ENCODE measurements at places on chromosomes 2 and 18. TPM values are rescaled to one million over a fixed set of nuclear protein-coding genes. Genes with fewer than 3 reads are reported as not detected.
A peak's percentile ranks its signal among the peaks of the same experiment; 100 is the strongest.

DNA sequence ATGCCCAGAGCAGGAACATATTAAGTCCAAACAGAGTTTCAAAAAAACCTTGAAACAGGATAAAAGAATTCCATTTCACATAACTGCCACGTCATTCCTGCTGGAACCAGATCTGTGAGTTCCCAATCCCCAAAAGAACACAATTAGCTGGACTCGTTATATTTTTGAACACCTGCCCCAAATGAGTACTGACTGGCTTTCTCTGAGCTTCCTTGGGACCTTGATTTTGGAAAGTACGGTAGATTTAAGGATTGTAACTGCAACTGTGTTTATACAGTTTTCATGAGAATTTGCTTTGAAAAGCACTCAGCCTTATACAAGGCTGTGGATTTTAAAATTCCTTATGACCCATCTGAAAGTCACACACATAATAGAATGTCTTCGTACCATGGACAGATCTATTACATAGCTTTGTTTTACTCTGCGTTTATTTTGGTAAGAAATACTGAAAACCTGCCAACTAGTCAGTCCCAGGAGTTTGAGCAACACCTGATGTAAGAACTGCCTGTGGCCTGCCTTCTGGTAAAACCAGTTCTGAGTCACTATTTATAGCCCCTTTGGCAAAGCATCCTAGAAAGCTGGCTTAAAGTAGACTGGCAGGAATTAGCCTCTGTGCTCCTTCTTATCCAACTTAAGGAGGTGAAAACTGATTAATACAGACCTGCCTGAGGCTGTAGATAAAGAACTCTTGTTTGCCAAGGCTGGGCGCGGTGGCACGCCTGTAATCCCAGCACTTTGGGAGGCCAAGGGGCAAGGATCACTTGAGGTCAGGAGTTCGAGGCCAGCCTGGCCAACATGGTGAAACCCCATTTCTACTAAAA is 48.1 kb downstream of the MERTK start:
- no peak for DNase-seq

The SERPINB3 gene
- total RNA-seq = 464 TPM

GRCh38 chr2:65681503-65681902 is 249.1 kb upstream of the SPRED2 start:
- DNase-seq = no peak

The CIAO1 gene
- 92.6 TPM for total RNA-seq

GRCh38 chr2:96547731-96548171 is 11.2 kb downstream of the ARID5A start:
- DNase-seq = no peak

The NTSR2 gene
- total RNA-seq = not detected

The GPR45 gene
- not detected for total RNA-seq

GRCh38 chr2:2270808-2271415 is 60.2 kb downstream of the MYT1L start:
- no peak for DNase-seq

DNA sequence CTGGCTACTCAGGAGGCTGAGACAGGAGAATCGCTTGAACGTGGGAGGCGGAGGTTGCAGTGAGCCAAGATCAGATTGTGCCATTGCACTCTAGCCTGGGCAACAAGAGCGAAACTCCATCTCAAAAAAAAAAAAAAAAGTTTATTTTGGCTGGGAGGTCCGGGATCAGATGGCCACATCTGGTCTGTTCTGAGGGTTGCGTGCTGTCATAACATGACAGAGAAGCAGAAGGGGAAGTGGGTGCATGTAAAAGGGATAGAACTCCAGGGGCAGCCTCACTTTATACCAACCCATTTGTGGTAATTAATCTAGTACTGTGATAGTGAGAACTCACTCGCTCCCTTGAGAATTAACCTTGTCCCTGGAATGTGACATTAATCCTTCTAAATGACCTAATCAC is 101.2 kb downstream of the PTPN4 start:
- DNase-seq = no peak

DNA sequence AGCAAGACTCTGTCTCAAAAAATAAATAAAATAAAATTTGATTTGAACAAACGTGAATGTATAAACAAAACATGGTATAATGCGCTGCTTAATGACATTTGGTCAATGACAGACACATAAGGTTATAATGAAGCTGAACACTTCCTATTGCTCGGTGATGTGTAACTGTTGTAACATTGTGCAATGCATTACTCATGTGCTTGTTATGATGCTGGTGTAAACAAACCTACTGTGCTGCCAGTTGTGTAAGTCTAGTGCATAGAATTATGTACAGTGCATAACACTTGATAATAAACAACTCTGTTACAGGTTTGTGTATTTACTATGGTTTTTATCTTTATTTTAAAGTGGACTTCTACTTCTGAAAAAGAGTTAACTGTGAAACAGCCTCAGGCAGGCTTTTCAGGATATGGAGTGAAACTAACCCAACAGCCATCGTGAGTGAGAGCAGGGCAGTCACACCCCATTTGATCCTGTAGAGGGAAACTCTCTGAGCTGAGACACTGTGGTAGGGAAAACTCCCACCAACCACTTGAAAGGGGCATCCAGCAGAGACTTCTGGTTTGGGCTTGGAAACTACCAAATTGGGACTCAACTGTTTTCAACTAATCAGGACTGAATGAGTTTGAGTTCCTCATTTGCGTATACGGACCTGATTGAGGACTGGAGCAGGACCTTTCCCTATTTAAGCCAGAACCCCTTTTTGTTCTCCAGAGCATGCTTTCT is 8.7 kb upstream of the RPRD1A start:
- no peak for DNase-seq

DNA sequence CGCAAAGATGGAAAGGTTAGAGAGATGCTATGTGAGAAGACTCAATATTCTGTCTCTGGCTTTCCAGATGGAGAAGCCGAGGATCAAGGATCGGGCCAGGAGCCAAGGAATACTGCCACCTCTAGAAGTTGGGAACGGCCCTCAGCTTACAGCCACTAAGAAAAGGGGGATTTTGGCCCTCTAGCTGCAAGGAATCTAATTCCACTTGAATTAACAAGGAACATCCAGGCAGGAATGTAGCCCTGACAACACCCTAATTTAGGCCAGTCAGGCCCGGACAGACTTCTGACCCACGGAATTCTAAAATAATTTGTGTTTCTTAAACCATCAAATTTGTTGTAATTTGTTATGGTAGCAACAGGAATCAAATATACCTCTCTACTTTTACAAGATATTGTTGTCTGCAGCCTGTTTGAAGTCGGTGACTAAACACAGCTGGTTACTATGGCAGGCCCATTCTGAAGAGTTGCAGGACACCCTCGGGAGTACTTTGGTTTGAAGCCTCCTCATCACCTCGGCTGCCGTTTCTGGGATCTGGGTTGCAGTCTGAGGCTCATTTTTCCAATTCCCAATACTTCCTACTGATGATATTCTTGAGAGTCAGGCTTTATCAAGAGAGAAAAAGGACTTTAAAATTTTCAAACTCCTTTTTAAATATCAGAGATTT is 1131.2 kb downstream of the TSN start:
- no peak for DNase-seq

DNA sequence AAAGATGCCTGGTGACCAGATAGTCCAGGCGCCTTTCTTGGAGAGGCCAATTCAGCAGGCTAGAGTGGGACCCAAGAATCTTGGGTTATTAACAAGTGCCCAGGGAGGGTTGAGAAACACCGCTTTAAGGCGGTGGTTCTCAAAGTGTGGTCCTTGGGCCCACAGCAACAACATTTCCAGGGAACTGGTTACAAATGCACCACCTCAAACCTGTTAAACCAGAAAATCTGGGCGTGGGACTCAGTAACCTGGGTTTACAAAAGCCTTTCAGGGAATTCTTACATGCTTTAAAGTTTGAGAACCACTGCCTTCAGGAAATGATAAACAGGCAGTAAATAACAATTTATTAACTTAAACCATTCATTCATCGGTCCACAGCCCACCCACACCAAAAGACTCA is 92.5 kb downstream of the SP3 start:
- DNase-seq = peak; percentile 34

The HRH4 gene
- total RNA-seq = not detected

DNA sequence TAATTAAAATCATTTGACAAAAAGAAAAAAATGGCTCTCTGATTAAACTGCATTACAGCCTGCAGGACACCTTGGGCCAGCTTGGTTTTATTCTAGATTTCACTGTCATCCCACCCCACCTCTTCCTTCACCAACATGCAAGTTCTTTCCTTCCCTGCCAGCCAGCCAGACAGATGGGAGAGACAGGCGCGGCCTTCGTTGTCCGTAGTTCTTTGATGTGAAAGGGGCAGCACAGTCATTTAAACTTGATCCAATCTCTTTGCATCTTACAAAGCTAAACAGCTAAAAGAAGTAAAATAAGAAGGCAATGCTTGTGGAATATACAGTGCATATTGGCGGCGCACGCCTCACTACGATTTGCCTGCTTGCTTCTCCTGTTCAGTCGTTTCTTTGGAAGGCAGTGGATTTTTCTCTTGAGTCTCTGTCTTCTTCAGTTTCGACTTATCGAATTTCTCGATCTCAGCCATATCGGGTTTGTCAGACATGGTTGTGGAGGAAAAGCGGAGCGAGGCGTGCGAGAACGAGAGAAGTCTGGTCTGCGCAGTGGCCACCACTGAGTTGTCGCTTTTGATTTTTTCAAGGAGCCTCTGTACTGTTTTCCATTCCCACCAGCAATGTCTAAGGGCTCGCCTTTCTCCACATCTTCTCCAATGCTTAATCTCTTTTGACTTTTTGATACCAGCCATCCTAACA is 22.4 kb downstream of the COLEC11 start:
- peak; percentile 32 for DNase-seq

- DNase-seq = no peak
Measured at GRCh38 chr2:12728221-12728777, 11.6 kb downstream of the TRIB2 start.

The RPIA gene
- total RNA-seq = 10.8 TPM

- no peak for DNase-seq
Measured at GRCh38 chr2:133193544-133194361, 374.5 kb downstream of the NCKAP5 start.

GRCh38 chr2:226883296-226883795 is 47.5 kb downstream of the RHBDD1 start:
- no peak for DNase-seq

The ZNF514 gene
- 14.0 TPM for total RNA-seq

DNA sequence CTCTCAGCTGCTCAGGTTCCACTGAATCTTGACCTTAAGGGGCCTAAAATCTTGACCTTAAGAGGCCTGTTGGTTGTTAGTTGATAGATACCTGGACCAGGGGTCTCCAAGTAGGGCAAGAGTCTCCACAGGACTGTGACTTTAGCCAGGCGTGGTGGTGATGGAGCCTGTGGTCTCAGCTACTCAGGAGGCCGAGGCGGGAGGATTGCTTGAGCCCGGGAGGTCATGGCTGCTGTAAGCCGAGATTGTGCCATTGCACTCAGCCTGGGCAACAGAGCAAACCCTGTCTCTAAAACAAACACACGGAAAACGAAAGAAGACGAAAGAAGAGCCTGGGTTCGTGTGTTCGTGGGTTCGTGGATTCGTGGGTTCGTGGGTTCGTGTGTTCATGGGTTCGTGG is 120.2 kb upstream of the CTDP1 start:
- DNase-seq = no peak

DNA sequence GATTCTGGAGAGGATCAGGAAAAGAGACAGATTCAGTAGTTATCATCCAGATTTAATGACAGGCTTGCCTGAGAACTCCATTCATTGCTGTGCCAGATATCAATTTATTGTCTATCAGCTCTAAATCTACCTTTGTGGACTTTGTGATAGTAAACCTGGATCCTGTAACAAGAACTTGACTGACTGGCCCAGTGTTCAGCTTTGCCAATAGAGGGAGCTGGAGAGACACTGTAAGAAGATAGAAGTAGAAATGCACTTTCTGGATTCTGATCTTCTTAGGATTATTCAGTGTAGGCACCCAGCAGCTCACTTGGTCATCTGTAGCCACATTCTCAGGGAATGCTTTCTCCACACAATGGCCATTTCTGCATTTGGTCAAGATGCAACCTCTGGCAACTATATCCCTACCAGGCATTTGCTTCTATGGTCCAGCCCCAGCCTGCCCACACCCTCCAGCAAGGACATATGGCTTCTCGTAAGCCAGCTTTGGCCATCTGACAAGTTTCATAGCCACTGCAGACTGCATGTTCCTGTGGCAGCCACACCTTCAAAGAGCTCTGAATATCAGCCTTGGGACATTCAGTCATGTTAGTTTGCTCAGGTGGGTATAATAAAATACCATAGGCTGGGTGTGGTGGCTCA is 6.1 kb upstream of the SERPINB8 start:
- no peak for DNase-seq

DNA sequence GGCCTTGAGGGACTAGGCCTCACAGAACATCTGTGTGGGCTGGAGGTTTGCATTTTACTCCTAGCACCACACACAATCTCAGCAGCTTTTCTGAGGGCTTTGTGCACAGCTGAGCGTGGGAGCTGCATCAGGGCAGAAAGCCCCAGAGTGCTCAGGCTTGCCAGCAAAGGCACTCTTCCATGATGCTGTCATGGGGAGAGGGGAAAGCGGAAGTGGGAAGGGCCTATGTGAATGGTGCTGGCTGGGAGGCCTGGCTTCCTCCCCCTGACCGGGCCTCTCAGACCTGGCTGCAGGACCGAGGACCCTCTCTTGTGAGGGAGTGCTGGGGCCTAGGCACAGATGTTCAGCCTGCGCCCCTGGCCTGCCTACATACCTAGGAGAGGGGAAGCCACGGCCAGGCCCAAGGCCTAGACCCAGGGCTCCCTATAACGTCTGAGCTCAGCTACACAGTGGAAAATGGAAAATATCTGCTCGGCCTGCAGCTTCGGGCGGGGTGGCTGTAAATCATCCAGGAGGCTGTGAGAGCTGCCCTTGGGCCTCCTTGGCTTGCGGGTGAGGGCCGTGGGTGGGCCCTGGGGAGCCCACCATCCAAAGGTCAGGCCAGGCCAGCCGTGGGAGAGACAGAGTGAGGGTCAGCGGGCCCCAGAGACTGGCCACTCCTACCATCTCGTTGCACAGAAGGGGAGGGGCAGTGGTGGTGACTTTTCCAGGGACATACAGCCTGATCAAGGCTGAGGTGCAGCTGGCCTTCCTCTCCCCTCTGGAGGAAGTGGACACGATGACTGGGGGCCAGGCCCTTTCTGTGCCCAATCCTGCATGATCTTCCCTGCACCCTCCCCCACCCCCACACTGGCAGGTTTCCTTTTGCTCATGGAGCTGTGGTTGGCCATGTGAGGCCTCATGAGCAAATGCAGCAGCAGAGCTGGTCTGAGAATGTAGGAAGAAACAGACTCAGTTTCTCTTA is 22.8 kb downstream of the GLI2 start:
- no peak for DNase-seq

The CD8A gene
- total RNA-seq = 6.9 TPM

DNA sequence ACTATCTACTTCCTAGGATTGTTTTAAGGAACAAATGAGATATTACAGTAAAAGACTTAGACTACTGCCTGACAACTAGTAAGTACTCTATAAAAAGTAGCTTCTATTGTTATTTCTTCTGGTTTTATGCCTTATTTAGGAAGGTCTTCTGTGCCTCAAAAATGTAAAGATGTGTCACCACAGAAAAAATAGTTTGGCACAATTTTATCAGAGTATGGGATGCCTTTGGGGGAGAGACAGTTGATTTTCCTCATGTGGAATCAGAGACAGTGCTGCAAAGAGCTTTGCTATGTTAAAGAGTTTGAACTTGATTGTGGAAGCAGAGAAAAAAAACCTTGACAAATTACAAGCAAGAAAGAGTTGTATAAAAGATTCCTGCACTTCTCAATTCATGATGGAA is 98.4 kb downstream of the EHBP1 start:
- no peak for DNase-seq
